ENCODE measurements at places on chromosomes 5 and 9. TPM values are rescaled to one million over a fixed set of nuclear protein-coding genes. Genes with fewer than 3 reads are reported as not detected.

DNA sequence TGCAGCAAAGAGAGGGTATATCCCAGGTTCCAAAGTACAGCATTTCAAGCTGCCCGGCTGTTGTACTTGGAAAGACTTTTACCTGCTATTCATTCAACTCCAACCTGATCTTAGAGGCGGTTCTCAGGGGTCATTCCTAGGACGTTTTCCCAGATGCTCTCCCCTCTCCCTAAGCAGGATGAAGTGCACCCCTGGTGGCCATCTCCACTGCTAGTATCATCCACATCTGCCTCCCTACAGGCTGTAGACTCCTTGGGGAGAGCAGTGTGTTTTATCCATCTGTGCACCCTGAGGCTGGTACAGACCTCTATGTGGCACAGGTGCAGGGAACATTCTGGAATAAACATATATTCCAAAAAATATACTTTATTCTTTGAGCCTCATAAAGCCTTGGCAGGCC, 56.8 kb downstream of the PTPN3 start:
- DNase-seq, result no peak

- no peak for DNase-seq
Observed at GRCh38 chr9:123119566-123119965, 86.1 kb downstream of the GPR21 start.

DNA sequence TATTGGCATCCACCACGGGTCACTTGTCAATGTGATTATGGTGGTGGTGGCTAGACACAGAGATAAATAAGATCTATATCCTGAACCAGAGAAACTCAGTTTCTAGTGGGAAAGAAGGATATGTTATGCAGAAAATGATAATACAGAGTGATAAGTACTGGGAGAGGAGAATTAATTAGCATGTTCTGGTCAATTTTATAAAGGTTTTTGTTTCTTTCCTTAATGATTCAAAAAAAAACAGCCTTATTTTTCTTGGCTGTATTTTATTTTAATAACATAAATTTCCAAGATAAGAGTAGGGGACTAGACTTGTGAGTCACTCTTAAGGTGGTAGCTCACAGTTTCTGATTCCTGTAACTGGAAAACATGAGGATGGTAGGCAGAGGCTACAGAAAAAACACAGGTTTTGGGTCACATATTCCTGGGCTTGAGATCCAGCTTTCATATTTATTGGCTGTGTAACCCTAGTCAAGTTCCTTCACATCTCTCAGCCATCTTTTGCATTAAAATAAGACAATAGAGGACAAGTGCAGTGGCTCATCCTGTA, 350.3 kb upstream of the RPS23 start:
- no peak for DNase-seq

DNA sequence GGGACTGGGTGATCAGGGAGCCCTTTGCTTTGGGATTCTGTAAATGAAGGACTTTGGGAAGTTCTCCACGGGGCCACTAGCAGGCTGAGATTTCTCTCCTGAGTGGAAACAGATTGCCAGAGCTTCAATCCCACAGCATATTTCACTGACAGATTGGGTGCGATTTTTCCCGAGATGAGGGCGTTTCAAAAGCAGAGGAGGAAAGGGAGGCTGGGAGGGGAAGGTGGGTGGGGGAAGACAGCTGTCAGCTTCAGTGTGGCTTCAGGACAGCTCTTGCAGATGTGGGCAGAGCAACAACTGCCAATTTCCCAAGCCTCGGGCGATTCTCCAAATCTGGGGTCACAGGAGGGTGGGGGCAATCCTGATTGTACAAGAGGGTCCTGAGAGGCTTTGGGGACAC, 258.5 kb upstream of the ADRA1B start:
- no peak for DNase-seq

Gene PLCXD3
- under 0.01 TPM for total RNA-seq

Measured in renal cortical epithelial cell (primary cell).